ENCODE measurements at places on chromosomes 13 and 19.

- DNase-seq = no peak
These were observed 2.7 kb downstream of the RFX1 start for GRCh38 chr19:14003251-14004055.

DNA sequence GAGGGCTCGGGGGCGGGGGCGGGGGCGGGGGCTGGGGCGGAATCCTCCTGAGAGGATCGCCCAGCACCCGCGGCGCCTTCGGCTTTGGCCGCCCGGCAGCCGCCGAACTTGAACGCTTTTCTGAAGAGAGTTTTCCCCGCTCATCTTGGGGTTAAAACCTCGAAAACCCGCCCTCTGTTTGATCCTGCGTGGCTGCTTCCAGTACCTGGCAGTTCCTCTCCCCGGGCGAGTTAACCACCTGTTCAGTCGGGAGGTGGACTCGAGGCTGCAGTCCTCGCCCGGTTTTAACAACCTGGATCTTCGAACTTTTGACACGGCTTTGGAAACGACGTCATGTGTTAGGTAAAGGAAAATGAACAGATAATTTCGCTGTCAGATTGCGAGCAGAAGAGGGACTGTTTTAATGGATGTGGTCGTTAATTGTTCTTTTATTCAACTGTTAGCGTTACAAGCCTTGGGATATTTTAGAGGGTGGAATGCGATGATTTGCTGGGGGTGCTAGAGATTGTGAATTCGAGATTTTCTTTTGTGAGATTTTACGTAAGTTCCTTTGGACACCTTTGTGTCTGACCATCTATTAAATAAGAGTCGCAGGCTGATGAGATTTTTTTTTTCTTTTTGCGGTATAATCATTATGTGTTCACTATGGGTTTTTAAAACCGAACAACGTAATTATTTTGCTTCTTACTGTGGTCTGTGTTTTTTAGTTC, 1.0 kb downstream of the FNDC3A start:
- no peak for DNase-seq

DNA sequence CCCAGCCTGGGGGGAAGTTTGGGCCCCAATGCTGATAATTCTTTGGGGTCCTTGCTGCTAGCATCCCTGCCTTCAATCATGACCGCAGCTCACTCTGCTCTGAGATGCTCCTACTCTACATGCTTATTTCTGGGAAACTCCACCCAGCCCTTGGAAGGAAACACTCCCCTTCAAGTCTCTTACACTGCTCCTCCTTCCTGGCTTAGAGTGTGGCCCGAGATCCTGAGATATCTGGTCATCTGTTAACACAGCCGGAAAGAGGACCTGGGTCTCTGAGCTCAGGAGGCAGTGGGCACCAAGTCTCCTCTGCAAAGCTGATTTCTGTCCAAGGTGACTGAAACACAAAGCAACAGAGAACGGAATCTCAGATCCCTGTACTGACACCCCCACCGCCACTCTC, 33.0 kb downstream of the CYP4F2 start:
- DNase-seq = no peak

DNA sequence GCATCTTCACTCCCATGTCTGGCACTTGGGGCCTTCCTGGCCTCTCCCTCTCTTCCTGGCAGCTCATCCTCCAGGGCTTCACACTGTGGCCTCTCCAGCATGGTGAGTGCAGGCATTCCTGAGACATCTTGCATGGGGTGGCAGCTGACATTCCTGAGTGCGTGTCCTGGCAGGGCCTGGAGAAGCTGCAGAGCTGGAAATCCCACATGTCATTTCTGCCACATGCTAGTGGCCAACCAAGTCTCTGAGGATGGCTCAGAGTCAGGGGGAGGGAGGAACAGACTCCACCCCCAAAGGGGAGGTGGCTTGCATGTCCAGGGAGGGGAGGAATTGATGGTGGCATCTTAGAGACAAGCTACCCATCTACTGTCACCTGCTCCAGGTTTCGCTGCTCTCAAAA, 41.6 kb upstream of the AMER2 start:
- no peak for DNase-seq

DNA sequence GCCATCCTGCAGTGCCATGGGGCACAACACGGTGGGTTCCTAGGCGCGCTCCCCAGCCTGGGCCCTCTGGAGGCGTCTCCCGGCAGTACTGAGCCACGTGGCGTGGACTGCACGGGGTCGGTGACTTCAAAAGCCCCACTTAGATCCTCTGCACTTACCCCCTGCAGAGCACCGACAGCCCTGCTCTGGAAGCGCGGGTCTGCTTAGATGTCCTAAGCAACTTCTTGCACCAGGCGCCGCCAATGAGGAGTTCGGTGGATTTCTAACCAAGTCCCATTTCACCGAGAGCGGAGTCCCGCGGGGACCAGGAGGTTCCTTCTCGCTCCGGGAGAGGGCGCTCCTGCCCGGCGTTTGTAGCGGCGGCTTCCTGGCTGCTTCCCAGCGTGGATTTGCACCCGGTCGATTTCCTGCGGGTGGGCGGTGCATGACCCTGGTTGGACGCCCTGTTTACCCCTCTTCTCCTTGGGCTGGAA, 25.2 kb upstream of the ZNF845 start:
- peak; percentile 64 for DNase-seq

- no peak for DNase-seq
These were observed 59.1 kb downstream of the CEBPG start for GRCh38 chr19:33432446-33433170.

DNA sequence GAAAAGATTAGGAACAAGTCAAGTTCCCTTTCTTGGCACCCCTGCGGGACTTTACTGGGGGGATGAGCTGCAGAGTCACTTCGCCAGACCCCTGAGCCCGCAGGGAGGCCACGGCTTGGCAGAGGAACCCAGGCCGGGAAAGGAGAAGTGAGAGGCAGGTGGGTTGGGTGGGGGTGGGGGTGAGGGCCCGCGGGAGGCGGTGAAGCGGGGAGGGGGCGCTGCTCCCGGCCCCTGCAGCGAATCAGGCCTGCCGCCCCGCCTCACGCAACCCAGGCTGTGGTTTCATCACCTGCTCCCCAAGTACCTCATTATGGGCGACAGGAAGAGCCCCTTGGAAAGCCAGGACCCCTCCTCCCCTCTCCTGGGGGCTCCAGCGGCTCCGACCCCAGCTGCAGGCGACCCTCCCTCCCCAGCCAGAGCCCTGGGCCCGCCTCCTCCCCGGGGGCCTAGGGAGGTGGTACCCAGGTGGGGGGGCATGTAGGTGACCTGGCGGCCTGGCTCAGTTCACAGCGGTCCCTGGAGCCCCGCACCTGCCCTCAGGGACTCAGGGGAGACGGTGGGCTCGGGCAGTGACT, 9.5 kb downstream of the MEF2B start:
- no peak for DNase-seq

- no peak for DNase-seq
These were observed 2.1 kb downstream of the P2RY11 start for GRCh38 chr19:10113592-10113963.
